ENCODE measurements at places on chromosomes 3 and 15.

DNA sequence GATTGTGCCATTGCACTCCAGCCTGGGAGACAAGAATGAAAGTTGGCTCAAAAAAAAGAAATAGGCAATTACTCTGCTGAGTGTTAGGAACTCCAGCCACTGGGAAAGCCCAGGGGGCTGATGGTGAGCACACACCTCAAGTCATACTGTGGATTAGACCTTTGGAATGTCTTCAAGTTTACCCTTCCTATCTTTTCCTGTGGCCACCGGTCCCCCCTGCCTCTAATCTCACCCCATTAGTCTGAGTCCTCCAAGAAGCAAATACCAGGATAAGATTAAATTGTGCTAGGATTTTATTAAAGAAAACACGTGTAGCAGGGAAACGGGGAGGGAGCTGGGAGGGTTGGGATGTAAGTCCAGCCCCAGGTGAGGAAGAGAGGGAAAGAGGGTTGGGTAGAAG is 31.6 kb downstream of the TMEM40 start:
- DNase-seq, result no peak

- peak; percentile 22 for DNase-seq
Observed at GRCh38 chr15:29820394-29821154, 1.7 kb downstream of the TJP1 start.

DNA sequence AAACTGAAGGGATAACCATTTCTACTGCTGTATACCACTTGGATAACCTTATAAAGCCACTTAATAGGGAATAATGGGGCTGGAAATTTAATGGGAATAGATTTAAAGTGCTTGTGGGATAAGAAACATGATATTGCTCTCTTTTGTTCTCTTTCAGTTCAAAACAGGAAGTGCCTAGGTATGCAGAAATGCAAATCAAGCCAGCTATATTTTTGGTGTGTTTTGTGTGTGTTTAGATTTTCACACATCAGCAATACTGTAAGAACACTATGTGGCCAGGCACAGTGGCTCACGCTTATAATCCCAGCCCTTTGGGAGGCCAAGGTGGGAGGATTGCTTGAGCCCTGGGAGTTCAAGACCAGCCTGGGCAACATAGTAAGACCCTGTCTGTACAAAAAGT is 442.3 kb upstream of the TPRG1 start:
- no peak for DNase-seq

- no peak for DNase-seq
Observed at GRCh38 chr3:160677459-160677881, 510 bp downstream of the ARL14 start.

DNA sequence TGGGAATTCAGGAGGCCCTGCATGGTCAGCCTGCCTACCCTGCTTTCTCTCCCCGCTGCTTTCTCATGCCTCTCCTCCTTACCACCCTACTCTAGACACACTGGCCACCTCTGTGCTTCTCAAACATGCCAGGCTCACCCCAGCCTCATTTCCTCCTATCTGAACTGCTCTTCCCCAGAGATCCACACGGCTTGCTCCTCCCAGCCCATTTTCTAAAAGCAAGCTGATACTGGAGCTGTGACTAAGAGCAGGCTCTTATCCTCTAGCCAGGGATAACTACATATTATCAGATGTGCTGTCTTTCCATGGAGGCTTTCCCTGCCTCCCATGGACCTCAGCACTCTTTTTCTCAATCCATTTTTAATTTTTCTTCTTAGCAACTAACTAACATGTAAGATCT is 85.9 kb downstream of the BOC start:
- no peak for DNase-seq

- DNase-seq, result no peak
Observed at GRCh38 chr15:34011481-34011880, 27.5 kb downstream of the AVEN start.

- DNase-seq, result no peak
Observed at GRCh38 chr3:18666655-18667054, 241.5 kb upstream of the SATB1 start.

Data from cardiac fibroblast (primary cell).